ACHN (cell line): ENCODE measurements at places on chromosomes 4 and X.

DNA sequence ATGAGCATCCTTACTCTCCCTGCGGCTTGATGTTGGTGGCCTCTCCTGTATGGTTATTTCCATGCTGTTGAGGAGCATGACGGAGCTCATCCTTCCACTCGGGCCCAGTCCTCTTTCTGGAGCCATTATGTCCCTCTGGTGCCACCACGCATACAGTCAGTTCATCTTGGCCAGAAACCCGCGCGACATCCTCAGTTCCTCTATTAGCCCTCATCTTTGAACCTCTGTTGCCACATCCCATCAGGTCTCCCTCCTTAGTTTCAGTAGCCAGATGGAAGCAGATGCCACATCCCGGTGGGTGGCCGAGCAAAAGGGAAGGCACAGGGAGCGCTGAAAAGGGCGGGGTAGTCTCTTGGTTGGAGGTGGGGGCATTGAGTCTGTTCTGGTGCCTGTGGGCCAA lies 4.6 kb downstream of the LOC101059915 start:
- no peak for DNase-seq

GRCh38 chr4:112284166-112284565 lies 1.5 kb downstream of the TIFA start:
- DNase-seq, result peak; percentile 4

- peak; percentile 56 for DNase-seq
Measured at GRCh38 chr4:139633661-139634060, 32.0 kb upstream of the MGST2 start.

DNA sequence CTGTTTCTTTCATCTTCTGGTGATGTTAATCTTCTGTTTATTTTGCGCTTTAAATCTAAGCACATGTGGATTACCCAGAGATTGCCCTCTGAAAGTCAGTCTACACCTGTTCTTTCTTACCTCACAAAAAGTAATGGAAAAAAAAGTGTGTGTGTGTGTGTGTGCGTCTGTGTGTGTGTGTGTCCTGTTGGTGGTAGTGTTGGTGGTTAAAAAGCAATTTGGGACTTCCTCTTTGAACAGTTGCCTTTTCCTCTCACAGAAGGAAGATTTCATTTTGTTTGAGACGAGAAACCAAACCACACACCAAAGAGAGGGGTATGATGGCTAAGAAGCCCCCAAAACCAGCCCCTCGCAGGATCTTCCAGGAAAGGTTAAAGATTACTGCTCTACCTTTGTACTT lies at the start of gene STAP1:
Gene STAP1, plus strand, starts transcription at position 235 of the 400 bp plus-strand sequence. Its CDS starts 83 bp downstream, at position 318.
- DNase-seq, result no peak

DNA sequence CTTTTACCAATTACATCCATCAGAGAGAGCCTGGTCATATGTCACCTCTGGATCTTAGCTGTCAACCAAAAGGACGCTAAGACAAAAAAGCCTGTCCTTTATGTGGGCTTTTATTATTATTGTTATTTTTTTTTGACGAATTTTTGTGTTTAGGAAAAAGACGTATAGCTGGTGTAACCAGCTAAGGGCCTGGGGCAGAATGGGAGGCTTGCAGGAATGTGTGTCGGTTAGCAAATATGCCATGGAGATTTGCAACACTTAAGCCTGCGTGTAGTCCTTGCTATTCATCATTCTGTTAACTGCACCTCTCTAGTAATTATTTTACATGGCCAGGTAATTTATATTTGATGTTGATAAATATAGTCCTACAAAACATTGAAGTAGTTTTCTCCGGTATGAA lies 93.5 kb downstream of the TACR3 start:
- no peak for DNase-seq

DNA sequence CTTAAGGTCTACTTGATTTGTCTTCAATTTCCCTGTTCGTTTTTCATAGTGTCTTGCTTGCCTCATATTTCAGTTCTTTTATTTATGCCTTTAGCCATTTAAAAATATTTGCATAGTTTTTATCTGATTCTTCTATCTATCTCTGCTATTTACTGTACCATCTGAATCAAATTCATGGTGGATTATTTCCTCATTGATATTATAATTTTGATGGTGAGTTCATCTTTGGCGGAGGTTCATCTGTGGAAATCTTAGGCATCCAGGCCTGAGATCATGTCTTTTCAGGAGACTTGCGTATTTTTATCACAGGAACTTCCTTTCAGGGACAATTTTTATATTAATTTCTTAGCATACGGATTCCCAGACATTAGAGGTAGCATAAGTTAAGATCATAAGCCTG lies 275.2 kb downstream of the STPG2 start:
- DNase-seq, result no peak

GRCh38 chr4:187598196-187598595 lies 397.4 kb upstream of the ZFP42 start:
- DNase-seq, result no peak

DNA sequence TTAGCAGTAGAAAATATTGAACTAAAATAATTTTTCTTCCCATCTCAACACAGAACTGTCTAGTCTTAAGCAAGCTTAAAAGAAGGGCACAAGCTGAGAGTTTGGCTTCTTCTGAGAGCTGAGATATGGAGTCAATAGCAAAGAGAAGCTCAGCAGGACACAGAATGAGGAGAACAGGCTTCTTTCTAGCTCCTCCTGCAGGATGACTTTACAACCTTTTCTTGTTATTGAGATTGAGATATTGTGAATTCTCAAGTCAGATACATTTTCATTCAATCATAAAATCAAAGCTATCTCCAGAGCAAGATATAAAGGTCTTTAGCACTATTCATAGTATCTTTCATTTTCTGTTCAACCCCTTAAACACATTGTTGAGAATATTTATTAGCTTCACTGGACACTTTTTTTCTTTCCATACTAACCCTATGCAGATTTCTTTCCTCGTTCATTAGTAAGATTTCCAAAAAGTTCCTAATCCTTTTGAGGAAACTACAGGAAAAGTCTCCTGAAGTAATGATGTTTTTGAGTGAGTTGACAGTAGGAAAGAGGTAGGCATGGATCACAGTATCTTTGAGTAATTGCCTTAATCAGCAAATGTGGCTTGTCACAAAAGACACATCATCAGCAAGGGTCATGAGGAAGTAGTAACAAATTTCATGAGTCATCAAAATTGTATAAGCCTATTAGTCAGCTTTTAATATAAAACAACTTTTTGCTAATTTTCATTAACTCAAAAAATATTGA lies 17.8 kb upstream of the CXCL3 start:
- peak; percentile 22 for DNase-seq

GRCh38 chr4:162117051-162117450 lies 46.7 kb downstream of the FSTL5 start:
- no peak for DNase-seq

DNA sequence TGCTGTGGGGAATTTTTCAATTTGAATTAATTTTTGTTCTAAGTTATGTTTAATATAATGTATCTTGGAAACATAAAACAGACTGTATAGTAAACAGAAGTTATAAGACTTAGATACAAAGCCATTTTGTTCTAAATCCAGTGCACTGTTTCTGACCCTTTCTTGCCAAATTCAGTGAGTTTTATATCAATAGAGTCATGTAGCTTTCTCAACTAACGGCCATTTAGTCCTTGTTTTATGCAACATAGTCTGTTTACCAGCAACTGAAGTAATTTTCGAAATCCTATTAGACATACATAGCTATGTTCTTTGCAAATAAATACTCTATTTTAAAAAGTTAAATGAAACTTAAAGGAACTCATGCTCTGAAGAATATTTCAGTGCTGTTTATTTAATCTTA lies 242.8 kb downstream of the ADGRL3 start:
- no peak for DNase-seq

GRCh38 chr4:174524242-174524641 lies 2.0 kb upstream of the HPGD start:
- DNase-seq, result no peak

DNA sequence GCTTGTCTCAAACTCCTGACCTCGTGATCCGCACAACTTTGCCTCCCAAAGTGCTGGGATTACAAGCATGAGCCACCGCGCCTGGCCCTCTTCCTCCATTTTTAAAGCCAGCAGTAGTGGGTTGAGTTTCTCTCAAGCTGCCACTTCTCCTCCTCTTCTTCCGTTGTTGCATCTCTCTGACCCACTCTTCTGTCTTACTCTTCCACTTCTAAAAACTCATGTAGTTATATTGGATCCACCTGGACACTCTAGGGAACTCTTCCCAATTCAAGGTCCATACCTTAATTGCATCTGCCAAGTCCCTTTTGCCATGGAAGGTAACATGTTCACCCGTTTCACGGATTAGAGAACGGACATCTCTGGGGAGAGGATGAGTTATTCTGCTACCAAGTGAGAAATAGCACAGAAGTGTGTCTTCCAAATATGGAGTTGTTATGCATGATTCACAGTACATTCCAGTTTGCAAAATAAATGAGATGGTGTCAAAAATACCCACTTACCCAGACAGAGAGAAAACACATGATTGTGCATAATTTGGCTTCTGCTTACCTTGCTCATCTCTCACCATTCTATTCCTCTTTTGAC lies 51.8 kb downstream of the GBA3 start:
- DNase-seq, result no peak

GRCh38 chrX:19747652-19748610 lies 139.5 kb downstream of the SH3KBP1 start:
- no peak for DNase-seq

- DNase-seq, result no peak
Measured at GRCh38 chrX:77740376-77740905, 45.6 kb downstream of the ATRX start.

DNA sequence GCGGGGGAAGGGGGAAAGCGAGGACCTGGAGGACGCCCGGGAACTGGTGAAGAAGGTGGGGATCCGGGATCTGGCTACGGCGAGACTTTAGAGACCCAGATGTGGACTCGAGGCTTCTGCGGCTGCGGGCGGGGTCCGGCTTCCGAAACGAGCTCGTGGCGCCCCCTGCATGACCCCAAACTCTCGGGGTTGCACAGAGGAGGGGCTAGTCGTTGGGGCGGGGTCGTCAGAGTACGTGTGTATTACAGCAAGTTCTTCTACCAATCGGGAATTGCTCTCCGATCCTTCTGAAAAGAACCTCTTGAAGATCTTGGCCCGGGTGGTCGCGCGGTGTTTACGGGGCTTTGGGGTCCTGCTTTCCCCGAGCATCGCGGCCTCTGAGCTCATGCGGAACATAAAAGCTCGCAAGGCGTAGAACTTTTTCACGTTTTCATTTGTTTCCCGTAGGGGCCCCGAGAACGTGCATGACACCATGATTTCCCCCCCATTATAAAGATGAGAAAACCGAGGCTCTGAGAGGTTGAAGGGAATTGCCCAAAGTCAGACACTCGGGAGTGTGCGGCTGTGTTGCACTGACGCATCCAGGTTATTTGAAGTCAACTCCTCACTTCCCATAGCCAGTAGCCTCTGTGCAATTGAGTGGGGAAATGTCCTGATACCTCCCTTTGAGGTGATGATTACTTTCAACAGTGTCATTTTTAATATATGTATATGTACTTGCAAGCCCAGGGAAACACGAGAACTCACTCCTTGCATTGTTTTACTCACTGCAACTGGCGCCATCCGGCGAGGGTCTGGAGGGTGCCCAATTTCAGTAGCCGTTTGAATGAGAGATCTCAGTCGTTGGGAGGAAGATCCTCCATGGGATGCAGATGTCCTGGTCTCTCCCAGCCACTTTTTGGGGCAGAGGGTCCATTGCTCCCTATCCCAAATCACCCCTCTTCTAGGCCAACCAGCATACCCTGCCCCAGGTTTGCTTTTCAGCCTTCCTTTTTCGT lies at the start of gene BEND4:
Gene BEND4, minus strand, starts transcription at position 149 of the 998 bp plus-strand sequence. CDS start 512 bp downstream, outside the sequence.
- DNase-seq, result no peak

DNA sequence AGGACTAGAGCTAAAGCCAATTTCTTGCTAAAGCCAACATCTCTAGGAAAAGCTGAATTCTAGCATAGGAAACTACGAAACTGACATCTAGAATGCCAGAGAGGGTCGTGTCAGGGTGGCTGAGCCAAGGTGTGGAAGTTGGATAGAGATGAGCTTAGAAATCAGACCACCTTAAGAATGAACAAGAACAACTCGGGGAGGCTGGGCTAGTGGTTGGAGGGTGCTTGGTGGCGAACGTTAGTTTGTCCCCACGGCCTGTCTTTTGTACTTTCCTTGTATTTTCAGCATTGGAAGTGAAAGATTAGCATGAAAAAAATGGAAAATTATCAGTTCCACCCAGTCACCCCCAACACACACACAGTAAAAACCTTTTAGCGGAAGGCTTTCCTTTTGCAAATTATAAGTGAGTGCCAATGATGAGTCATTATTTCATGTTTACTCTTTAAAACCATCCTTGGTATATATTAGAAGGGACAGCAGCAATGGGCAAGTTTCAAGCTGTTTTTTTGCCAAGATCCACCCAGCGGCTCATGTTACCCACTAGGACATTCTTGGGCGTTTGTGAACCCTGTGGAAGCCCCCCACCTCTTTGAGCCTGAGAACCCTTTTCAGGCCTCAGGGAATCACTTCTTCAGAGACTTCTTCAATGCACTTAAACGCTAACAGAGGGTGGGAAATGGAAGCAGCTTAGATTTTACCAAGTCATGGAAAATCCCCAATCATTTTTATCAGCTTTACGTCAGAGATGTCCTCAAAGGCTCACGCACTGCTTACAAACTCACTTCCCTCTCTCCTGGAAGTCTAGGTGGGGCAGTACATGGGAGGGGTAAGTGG lies 4.9 kb upstream of the PPEF1 start:
- DNase-seq, result no peak

DNA sequence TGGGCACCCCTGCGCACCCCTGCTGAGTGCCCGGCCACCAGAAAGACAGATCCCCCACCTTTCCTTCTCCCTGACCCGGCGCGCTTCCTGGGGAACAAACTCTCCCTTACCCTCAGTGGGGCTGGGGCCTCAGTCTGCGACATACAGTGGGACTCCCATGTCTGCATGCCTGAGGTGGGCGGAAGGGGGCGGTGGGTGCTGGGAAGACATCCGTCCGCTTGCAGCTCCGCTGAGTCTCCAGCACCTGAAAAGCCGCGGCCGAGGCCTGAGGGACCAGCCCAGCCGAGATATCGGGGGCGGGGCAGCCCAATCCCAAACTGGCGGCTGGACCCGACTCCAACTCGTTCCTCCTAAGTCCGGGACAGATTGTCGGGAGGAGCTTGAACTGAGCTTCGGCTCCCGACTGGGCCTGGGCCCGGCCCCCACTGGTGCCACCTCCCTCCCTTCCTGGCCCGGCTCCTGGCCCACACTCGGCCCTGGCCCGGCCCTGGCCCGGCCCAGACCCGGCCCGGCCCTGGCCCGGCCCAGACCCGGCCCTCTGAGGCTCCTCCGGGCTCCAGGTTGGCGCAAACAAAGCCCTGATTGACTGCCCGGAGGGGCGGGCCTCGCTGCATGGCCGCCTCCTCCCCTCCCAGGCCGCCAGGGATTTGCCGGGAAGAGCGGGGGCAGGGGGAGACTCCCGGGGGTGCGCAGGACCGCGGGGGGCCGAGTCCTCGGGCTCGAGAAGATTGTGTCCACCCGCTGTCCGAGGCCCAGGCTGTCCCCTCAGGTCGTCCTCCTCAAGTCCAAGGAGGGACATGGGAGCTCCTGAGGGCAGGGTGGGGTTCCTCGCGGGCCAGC lies 877 bp upstream of the SLC16A2 start:
- peak; percentile 14 for DNase-seq

DNA sequence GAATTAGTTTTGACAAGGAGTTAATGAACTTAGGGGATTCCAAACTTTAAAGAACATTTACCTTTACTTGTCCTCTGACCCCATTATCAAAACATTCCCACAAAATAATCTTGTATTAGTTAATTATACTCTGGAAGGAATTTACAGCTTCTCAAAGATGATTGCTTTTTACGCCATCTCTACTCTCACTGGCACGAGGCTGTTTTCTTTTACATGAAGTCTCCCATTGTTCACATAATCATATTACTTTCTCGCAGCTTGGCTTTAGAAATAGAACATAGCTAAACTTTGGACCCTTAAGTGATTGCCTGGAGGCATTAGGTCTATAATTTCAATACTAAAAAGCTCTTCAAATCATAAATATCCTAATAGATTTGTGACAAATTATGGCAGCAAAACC lies 592.9 kb downstream of the TRIML1 start:
- DNase-seq, result no peak
